ENCODE measurements at places on chromosomes 3 and 15.

- DNase-seq = no peak
These were observed 277.5 kb upstream of the AGTR1 start for GRCh38 chr3:148420242-148420641.

DNA sequence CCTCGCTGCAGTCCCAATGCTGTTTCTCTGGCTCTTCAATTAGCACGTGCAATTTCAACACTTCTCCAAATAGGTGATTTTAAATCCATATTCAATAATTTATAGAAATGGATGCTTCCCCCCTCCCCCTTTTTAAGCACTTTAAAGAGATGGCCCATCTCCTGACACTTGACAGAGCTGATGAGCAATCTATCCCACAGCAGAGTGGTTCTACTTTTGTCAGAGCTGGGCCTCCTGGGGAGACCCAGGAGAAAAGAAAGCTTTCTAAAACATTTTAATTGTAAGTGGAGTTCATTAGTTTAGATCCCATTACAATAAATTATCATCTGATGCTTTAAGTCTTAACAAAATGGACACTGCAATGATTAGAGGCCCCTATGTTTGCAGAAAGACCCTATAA, 127.7 kb downstream of the SHQ1 start:
- DNase-seq = no peak

DNA sequence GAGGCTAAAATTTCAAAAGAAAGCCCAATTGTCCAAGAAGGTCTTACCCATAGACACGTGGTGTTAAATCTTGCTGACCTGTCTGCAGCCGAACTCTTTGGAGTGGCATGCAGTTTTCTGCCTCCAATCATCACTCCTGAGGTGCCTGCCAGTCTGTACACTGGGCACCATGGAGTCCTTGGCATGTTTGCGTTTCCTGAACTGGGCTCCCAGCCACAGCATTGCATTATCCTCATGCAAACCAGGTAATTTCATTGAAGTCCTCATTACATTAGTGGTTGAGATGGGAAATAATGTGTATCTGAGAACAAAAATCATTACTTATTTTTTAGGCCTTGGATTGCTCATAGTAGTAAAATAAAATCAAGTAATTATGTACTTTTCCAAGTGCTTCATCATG, 152.3 kb downstream of the AKAP13 start:
- DNase-seq = no peak

- DNase-seq = no peak
These were observed 45.2 kb upstream of the LMCD1 start for GRCh38 chr3:8456412-8456811.

GRCh38 chr15:71329497-71330260, 214.4 kb downstream of the THSD4 start:
- DNase-seq = peak; percentile 65

GRCh38 chr15:49227602-49228001, 57.6 kb downstream of the GALK2 start:
- DNase-seq = no peak

GRCh38 chr15:64991536-64992135, 1.9 kb upstream of the SPG21 start:
- no peak for DNase-seq

- DNase-seq = no peak
These were observed 87.5 kb downstream of the RPL39L start for GRCh38 chr3:187051724-187052366.

DNA sequence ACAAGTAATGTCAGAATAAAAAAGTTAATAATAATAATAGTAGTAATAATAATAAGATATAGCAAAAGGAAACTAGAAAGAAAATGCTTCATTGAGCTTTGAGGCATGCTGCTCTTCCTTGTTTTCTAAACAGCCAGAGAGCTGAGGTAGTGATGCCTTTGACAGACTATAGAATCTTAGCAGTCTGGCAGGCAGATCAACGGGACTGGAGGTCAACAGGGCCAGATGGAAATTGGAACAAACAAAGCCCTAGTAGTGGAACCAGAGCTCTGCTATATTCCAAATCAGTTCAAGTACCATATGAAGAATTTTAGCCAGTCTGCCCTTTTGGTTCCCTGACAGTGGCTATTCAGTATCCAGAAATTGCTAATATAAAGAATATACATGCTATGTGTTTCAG, 278.6 kb downstream of the NLGN1 start:
- DNase-seq = no peak

DNA sequence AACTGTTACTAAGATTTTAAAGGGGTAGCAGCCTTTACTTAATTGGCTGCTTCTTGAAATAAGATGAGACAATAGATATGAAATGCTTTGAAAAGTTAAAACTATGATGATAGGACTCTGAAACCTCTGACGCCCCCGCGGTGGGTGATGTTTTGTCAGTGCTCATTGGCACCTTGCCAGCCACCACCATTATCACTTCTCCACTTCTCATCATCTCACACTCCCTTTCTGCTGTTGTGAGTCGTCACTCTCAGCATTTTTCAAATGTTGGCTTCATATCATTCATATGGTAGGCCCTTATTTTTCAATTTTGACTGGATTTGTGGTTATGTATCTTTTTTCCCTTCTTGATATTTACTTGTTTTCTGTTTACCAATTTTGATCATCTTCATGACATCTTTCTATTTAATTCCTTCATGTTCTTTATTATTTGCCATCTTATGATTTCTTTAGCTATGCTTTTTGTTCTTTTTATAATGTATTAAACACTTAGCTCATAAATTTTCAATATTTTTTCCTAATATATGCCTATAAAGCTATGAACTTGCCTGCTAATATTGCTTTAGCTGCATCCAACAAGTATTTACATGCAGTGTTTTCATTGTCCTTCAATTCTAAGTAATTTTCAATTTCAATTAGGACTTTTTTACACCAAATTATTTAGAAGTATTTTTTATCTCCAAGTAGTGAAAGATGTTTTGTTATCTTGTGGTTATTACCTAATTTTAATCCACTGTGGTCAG, 30.3 kb upstream of the SKOR1 start:
- DNase-seq = no peak

GRCh38 chr15:90300988-90301706, 35.7 kb downstream of the NGRN start:
- peak; percentile 17 for DNase-seq

DNA sequence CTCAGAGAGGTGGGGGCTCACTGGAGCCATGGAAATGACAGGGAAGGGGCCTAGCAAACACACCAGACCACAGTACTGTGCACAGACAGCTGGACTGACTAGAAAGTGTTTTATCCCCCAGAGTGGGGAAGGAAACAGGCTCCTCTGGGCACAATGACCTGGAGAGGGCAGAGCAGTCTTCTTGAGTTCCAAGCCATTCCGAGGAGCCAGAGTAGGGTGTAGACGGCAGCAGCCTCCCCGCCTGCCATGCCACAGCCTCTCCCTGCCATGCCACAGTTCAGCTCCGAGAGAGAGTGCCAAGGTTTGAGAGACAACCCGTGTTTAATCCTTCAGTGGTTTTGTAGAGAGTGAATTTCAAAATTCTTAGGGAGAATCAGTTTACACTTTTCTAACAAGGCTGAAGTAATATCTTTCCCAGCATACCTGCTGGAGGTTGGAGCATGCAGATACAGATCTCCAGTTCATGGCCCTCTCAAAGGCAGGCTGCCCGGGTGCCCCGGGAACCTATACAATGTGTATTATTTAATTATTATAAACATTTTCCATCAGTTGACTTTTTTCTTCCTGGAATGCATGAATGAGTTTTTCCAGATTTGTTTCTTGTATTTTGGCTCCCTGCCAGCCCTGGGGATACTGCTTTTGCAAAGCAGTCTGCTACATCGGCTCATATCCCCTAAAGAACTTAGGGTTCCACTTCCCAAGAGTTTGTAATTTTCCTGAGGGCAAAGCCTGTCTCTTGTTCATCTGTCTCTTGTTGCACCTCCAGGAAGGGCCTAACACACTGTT, 3.2 kb downstream of the PODXL2 start:
- no peak for DNase-seq

- no peak for DNase-seq
These were observed 168.2 kb downstream of the ECT2 start for GRCh38 chr3:172918568-172919296.

DNA sequence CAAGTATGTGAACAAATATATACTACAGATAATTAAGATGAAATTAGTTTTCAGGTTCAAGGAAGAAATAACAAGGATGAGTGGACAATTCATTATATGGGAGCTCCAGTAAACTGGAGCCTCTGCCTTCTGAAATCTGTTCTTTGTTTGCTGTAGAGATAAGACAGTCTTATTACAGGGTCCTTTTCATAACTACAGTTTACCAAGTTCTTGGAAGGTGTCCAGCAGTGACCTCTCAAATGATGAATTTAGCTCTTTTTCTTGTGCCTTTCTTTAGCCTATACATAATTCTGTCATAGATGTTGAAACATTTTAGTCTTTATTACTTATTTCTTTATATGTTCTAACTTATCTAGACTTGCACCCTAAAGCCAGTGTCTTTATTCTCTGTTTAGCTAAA, 89.7 kb upstream of the GBE1 start:
- DNase-seq = no peak

DNA sequence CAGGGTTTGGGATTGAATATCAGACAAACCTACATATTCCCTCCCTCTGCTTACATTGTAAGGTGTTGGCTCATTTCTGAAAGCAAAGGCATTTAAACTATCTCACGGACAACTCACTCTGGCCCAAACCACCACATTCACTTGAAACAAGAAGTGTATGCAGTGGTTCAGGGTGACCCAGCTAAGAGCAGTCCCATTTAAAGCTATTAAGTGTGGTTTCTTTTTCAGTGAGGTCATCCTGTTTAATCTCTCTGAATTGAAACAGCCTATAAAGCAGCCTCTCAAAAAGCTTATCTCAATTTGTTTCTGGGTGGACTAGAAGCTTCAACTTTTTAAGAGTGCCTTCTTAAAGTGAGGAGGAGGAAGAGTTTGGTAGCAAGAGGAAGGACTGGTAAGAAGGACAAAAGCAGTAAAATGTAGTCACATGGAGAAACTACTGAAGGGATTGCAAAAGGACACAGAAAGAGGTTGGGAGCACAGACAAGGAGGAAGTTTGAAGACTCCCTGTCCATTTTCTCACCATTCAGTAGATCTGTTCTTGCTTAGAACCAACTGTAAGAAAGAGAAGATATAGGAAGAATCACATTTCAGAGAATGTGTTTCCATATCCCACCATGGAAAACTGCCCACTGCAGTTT, 151.6 kb downstream of the TMCO5A start:
- DNase-seq = no peak

- DNase-seq = no peak
These were observed 5.6 kb upstream of the APPL1 start for GRCh38 chr3:57221883-57222282.

- DNase-seq = no peak
These were observed 377.2 kb downstream of the GABRB3 start for GRCh38 chr15:26395624-26396023.

- no peak for DNase-seq
These were observed 76.8 kb upstream of the CD96 start for GRCh38 chr3:111465081-111465670.

DNA sequence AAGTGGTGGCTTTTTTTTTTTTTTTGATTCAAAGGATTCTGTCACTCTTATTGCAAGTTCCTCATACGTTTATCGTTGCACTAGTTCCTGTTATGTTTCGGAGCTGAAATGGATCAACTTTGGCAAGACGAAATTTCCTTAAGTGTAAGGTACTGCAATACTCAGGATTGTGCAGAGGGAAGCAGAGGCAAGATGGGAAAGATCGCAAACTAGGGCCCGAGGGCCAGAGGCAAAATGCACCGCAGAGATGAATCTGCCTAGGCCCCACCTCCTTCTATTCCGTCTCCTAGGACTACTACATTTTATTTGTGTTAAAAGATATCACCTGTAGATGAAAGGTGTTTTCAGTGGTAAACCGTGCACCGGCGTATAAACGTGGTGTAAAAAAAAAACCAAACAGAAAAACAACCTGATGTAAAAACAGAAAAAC, 331 bp downstream of the RNU6-1 start:
- DNase-seq = peak; percentile 75

- no peak for DNase-seq
These were observed 12.4 kb downstream of the GLYCTK start for GRCh38 chr3:52299879-52300611.

DNA sequence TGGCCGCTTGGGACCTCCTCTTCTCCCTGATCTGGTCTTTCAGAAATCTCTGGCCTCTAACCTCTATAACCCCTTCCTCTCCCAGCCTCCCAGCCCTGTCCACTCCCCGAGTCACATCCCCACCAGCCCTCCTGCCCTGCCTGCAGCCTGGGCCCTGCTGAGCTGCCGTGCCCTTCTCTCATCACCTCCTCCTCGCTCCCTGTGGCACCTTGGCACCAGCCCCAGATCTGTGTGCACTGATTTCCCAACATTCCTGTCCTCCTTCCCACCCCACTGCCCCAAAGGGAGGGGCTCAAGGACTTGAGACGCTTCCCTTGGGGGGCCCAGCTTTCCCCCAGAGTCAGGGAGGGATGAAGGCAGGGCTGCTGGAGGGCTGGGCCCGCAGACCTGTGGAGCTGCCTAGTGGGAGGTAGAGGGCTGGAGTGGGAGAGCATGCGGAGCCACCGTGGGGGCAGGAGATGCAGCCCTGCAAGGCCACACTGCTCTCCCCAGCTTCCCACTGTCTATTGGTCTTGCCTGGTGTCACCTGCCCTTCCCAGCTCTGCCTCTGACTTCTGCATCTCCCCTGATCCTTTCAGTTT, 42.7 kb downstream of the EXOG start:
- no peak for DNase-seq

DNA sequence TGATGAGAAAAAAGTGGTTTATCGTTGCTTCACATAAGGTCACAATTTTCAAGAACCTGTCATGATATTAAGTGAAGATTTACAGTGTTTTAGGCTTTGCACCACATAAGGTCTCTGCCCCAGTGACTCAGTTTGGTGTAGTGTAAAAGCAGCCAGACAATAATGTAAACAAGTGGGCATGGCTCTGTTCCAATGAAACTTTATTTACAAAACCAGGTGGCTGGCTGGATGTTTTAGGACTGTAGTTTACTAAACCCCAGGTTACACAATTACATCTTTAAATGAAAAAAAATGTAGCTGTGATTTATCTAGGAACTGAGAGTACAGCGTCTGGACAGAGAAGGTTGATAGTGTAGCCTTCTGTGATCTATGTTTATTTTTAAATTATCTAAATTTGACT, 9.7 kb upstream of the FBXL22 start:
- DNase-seq = no peak

GRCh38 chr15:67509918-67510317, 11.0 kb upstream of the C15orf61 start:
- DNase-seq = no peak

GRCh38 chr3:195064300-195064931, 206.5 kb downstream of the XXYLT1 start:
- no peak for DNase-seq

- DNase-seq = no peak
These were observed 556.2 kb upstream of the SUCLG2 start for GRCh38 chr3:68210635-68211034.

DNA sequence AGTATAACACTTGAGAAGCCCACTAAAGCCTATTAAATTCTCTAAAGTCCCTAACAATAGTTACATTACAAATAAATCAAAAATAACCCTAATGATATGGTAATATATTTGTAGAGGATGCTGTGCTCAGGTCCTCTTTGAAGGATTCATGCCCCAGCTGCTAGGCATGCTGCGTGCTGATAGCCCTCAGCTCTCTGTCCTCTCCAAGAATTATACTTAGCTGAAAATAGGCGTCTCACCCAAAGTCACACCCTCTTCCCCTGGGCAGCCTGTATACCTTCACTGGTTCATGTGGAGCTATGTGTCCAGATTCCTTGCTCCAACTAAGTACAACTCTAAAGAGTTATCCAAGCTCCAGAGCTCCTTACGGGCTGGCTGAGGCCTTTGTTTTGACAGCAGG, 312.5 kb upstream of the ZNF385D start:
- no peak for DNase-seq

GRCh38 chr15:63318344-63318743, 40.9 kb downstream of the APH1B start:
- no peak for DNase-seq

GRCh38 chr3:23884481-23884880, 32.3 kb downstream of the NKIRAS1 start:
- no peak for DNase-seq
